ENCODE measurements at places on chromosomes 13 and 19.

DNA sequence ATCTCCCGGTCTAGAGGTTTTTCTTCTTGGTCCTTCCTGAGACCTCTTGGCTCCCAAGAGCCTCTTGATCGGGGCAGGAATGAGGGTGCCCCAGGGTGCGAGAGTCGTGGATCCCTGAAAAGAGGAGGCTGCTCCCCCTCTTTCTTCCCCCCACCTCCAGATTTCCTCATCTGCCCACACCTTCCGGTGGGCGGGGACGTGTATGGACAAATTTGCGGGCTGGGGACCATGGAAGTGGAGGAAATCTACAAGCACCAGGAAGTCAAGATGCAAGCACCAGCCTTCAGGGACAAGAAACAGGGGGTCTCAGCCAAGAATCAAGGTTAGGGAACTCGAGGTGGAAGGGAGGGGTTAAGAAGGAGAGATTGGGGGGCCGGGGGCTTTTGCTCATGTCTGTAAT, at the start of gene MCEMP1:
Gene MCEMP1 (plus strand): TSS at position 237 of the 400 bp plus-strand sequence. CDS start 31 bp downstream, at position 268.
- no peak for DNase-seq

DNA sequence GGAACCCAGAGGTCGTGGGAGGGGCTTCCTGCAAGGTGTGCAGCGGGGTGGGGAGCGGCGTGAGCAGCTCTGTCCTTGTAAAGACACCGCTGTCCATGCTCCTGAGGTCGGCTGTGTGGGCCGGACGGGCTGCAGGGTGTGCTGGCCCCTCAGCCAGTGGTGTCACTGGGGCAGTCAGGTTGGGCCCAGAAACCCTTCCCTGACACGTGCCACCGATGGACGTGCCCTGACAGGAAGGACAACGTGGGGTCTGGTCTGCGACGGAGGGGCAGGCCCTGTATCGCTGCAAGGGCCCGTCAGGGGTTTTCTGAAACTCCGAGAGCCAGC, 4.2 kb upstream of the RPS15 start:
- DNase-seq, result no peak

GRCh38 chr13:34179481-34179880, 361.5 kb downstream of the RFC3 start:
- DNase-seq, result no peak

GRCh38 chr13:106499896-106500295, 35.6 kb downstream of the EFNB2 start:
- DNase-seq, result no peak

DNA sequence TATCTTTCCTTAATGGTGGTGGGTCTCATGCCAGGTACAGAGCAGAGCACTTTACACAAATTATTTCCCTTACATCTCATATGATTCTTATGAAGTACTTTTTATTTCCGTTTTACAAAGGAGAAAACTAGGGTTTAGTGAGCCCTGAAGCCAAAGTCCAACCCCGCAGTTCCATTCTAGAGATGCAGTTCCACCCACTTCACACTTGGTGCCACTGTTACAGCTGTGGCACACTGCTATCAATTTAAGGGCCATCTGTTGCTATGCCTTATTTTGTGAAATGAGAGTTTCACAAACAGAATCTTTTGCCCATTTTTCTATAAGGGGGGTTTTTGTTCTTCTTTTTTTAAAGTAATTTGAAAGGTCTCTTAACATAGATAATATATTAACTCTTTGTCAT, 12.9 kb downstream of the MIPEP start:
- DNase-seq, result no peak

DNA sequence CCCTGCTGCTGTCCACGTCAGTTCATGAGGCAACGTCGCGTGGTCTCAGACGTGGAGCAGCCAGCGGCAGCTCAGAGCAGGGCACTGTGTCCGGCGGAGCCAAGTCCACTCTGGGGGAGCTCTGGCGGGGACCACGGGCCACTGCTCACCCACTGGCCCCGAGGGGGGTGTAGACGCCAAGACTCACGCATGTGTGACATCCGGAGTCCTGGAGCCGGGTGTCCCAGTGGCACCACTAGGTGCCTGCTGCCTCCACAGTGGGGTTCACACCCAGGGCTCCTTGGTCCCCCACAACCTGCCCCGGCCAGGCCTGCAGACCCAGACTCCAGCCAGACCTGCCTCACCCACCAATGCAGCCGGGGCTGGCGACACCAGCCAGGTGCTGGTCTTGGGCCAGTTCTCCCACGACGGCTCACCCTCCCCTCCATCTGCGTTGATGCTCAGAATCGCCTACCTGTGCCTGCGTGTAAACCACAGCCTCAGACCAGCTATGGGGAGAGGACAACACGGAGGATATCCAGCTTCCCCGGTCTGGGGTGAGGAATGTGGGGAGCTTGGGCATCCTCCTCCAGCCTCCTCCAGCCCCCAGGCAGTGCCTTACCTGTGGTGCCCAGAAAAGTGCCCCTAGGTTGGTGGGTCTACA, 6.6 kb downstream of the FSTL3 start:
- no peak for DNase-seq

DNA sequence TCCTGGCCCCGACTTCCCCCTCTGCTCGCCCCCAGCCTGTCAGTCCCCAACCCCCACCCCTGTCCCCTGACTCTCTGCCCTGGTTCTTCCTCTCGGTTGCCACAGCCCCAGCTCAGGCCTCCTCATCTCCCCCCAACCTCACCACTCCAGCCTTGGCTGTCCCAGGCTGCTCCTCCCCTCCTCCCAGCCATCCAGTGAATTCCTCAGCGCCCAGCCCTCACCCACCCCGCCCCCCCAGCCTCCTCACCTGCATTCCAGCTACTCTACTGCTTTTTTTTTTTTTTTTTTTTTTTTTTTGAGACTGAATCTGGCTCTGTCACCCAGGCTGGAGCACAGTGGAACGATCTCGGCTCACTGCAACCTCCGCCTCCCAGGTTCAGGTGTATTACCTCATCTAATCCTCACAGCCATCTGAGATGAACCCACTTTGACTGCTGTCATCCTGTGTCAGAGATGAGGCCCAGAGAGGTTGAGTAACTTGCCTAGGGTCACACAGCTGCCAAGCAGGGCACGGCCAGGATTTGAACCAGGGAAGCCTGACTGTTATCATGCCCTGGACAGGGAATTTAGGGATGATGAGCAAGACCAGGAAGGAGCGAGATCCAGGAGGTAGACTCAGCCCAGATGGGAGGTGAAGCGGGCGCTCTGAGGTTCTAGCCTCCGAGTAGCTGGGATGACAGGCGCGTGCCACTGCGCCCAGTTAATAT, 2.6 kb downstream of the SULT2B1 start:
- no peak for DNase-seq

GRCh38 chr13:23995283-23996073, 98.2 kb upstream of the C1QTNF9B start:
- no peak for DNase-seq
